ENCODE measurements at places on chromosomes 16 and 17. TPM values are rescaled to one million over a fixed set of nuclear protein-coding genes. Genes with fewer than 3 reads are reported as not detected.

Gene CRHR1
- 0.26 TPM for total RNA-seq

Gene TBC1D3E
- total RNA-seq: 0.26 TPM

Gene PPM1E
- total RNA-seq: 1.3 TPM

Gene GTF3C1
- total RNA-seq: 55.5 TPM

Gene GRIN2C
- 1.9 TPM for total RNA-seq

Gene NLE1
- 11.7 TPM for total RNA-seq

Gene LRRC45
- 8.7 TPM for total RNA-seq

Gene FOXN1
- 0.11 TPM for total RNA-seq

Gene SLC22A31
- not detected for total RNA-seq

Gene STH
- total RNA-seq: not detected

Gene TEKT5
- total RNA-seq: 0.32 TPM

Gene USP36
- total RNA-seq: 27.3 TPM

Gene CACNG5
- not detected for total RNA-seq

Gene GSG1L
- total RNA-seq: 1.7 TPM

Gene SHISA6
- total RNA-seq: 3.3 TPM

Gene OR4D1
- not detected for total RNA-seq

Gene SOX9
- total RNA-seq: 3.2 TPM

Gene HYDIN
- 6.8 TPM for total RNA-seq

Gene SULT1A2
- 0.21 TPM for total RNA-seq

Gene ATAD5
- 10.6 TPM for total RNA-seq

Gene TBX2
- total RNA-seq: 26.4 TPM

Gene SYCE1L
- 0.90 TPM for total RNA-seq

GRCh38 chr17:56756536-56756935 is 77.2 kb downstream of the C17orf67 start:
- DNase-seq: no peak

GRCh38 chr17:80184423-80184714 is 14.5 kb downstream of the CARD14 start:
- DNase-seq: no peak

- DNase-seq: no peak
Observed at GRCh38 chr16:84462296-84463210, 41.9 kb downstream of the MEAK7 start.

GRCh38 chr16:83403761-83404160 is 404.0 kb upstream of the HSBP1 start:
- DNase-seq: no peak

- no peak for DNase-seq
Observed at GRCh38 chr16:57998486-57998885, 2.0 kb downstream of the ZNF319 start.

DNA sequence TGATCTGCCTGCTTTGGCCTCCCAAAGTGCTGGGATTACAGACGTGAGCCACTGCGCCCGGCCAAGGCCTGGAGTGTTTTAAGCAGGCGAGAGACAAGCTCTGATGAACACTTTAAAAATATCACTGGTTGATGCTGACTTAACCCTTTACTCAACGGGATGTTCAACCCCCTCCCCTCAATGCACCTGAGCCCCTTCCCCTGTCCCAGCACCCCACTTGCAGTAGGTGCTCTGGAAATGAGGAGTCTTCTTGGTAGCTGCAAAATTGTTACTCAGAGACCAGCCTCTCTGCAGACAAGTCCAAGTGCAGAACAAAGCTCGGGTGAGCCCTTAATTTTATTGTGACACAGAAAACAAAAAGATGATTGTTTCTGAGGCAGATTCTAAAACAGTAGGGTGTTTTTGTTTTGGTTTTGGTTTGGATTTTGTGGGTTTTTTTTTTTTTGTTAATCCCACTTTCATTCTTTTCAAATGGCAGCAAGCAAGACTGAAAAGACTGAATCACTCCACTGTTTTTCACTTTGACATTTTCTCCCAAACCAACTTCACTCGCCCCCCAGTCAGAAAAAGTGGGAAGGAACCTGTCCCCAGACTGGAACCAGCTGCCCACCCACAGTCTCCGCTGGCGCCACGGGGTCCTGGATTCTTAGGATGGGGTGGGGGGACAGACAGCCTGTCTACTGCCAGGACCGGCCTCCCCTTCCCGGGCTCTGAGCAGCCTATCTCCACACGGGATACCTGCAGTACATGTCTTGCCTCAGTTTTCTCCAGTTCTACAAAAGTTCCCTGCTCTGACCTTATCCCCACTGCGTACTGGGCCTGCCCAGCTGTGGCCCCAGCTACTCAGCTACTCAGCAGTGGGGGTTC is 5.2 kb upstream of the PLLP start:
- DNase-seq: no peak

DNA sequence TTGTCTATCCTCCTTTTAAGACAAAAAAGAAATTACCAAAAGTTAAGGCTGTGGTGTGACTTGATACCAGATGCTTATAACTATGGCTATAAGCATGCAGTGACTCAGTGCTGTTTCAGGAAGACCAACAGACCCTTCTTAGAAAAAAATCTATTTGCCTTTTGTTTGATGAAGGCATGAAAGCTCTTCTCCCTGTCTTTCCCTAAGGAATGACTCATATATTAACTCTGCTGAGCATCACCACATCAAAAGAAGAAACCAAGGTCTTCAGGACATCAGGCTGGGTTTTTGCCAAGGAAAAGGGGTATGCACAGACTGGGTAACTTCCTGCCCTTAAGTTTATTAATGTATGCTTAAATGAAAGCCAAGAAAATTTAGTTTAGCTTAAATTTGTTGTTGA is 47.1 kb downstream of the VMP1 start:
- no peak for DNase-seq

GRCh38 chr17:2170023-2170422 is 115.1 kb downstream of the HIC1 start:
- no peak for DNase-seq

- DNase-seq: no peak
Observed at GRCh38 chr16:51763072-51763661, 612.1 kb upstream of the SALL1 start.

DNA sequence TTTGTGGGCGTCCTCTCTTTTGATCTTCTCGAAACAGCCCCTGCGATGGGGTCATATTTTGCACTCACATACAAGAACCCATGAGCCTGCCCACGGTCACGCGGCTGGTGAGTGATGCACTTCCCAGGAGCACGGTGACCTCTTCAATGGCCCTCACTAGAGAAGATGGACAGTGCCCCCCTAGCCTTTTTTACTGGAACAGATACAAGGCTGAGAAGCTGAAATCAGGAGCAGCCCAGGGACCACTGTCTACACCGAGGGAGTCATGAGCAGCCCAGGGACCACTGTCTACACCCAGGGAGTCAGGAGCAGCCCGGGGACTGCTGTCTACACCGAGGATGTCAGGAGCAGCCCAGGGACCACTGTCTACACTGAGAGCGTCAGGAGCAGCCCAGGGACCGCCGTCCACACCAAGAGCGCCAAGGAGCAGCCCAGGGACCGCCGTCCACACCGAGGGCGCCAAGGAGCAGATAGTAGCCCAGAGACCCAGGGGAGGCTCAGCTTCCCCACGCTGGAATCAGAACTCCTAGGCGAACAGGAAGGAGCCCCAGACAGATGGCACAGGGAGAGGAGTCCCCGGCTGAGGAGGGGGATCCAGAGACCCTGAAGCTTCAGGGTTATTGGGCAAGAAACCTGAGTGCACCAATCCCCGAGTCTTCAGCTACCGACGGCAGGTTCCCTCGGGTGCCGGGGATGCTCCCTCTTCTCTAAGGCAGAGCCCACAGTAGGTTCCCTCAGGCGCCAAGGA is 23.7 kb downstream of the ACSF3 start:
- no peak for DNase-seq

DNA sequence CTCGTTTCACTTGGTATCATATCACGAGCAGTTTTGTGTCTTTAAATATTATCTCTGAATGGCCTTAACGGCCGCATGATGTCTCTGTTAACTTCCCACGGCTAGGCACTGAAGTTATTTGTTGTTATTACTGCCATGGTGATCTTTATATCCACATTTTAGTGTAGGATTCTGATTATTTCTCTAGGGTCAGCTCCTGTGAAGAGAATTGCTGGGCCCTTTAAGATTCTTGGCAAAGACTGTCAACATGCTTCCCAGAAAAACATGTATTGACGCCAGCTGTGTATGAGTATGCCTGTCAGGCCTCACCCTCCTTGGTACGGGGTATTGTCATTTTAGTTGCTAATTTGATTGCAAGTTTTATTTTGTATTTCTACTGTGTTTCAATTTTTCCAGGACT is 263.5 kb downstream of the SNX29 start:
- DNase-seq: no peak

- DNase-seq: no peak
Observed at GRCh38 chr17:73950593-73950914, 252.9 kb upstream of the RPL38 start.

DNA sequence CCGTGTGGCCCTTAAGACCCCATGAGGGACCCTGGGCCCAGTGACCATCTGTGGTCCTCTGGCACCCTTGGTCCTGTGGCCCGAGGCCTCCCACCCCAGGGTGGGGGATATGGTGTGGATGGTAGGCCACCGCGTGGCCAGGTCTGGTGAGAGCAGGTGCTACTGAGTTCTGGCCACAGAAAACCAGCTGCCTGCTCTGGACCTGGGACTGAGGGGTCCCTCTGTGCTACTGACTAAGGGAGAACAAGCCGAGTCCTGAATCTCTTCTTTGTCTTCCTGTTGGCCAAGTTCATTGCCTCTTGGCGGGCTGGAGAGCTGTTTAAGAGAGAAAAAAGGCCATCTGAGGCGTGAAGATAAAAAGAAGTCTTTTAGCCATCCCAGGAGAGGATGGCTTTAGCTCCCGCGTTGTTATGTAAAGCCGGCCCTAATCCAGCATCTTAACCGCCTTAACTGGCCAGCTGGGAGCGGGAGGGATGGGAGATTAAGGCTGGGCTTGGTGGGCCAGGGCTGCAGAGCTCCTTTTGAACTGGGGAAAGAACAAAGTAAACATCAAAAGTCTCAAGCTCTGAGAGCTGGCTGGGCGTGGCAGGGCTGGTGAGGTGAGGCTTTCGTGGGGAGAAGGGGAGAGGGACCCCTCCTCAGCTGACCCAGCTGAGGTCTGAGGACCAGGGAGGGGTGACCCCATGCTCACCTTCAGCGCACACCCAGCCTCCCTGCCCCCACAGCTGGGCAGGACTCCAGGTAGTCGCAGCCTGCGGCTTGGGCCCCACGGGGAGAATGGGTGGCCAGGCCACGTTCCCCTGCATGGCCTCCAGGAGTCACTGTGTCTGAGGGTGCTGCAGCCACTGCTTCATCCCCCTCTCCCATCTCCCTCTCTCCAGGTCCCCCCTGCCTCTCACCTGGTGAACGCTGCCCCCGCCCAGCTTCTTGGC is 62.4 kb downstream of the NKD1 start:
- DNase-seq: no peak

- no peak for DNase-seq
Observed at GRCh38 chr16:69141014-69141413, 8.6 kb downstream of the UTP4 start.

- DNase-seq: no peak
Observed at GRCh38 chr16:53946746-53947386, 242.9 kb downstream of the FTO start.

DNA sequence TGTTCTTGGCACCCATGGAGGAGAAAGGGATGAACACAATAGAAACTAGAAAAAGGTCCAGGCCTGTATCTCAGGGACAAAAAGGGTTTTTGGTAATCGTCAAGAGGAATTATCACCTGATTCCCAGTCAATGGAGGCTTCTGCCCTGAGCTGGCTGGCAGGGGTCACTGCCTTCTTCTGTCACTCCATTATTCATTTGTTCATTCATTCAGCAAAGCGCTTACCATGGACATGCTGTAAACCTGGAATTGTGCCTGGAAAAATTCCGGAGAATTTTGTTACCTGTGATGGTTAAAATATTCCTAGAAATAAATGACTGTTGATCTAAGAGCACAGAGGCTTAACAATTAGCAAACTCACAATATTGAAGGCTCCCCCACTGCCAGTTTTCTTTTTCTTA is 212.3 kb downstream of the SHISA9 start:
- DNase-seq: no peak

- DNase-seq: no peak
Observed at GRCh38 chr17:4948931-4949320, 596 bp upstream of the PFN1 start.

DNA sequence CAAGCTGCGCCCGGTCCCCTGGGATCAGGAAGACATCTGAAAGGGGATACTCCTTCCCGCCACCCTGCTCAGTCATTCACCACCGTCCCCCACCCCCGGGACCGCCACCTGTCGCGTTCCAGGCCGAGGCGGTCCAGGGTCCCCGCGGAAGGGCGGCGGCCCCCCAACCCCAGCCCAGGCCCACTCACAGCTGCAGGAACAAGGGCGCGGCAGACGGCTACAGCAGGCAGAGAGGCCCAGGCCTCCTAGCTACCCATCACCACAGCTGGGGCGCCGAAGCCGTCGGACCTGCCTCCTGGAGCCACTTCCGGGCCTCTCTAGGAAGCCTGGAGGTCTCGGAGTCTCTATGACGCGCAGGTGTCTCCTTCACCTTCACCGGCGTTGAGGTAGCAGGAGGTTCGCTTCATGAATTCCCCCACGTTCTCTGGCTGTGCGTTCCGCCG is at the start of gene SDR42E1:
Gene SDR42E1 (minus strand): TSS at position 272 of the 443 bp plus-strand sequence. CDS start 10,612 bp downstream, outside the sequence.
- DNase-seq: no peak

GRCh38 chr17:9169116-9169515 is 147.8 kb downstream of the NTN1 start:
- DNase-seq: no peak

GRCh38 chr16:855471-855870 is 54.9 kb upstream of the GNG13 start:
- no peak for DNase-seq

GRCh38 chr17:39450051-39450450 is 1.0 kb downstream of the MED1 start:
- no peak for DNase-seq

GRCh38 chr16:64711026-64711425 is 410.8 kb downstream of the CDH11 start:
- DNase-seq: no peak

GRCh38 chr16:89623511-89624261 is 10.2 kb downstream of the DPEP1 start:
- DNase-seq: no peak

DNA sequence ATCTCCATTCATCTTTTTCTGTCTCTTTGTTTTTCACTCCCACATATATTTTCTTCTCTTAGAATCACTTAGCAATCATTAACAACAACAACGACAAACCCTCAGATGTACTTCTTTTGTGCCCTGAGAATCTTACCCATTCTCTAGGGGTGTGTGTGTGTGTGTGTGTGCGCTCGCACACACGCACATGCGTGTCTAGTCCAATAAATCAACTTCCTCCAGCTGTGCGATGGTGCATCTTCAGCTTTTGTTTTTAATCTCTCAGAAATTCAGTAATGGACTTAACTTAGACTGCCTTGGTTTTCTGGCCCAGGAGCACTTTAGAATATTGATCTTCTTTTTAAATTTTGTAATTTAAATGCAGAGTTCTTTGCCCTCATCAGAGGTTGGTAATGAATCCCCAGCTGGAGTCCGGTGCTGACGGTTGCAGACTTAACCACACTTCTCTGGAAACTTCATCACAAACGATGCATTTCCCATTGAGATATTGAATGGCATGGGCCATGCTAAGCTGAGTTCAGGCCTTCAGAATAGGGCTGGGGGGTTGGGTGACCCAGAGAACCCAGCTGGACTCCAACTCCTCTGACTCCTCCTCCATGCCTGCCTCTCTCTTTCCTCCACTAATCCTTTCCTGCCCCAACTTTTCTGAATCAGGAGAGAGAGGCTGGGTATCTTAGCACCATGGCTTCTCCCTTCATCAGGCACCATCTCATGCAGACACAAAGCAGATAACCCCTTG is 193.9 kb downstream of the ZNF18 start:
- DNase-seq: no peak

GRCh38 chr17:77854759-77855745 is 103.5 kb upstream of the TNRC6C start:
- no peak for DNase-seq

- no peak for DNase-seq
Observed at GRCh38 chr16:77449208-77449607, 14.4 kb upstream of the ADAMTS18 start.
